ENCODE measurements at places on chromosomes 1 and 21.

DNA sequence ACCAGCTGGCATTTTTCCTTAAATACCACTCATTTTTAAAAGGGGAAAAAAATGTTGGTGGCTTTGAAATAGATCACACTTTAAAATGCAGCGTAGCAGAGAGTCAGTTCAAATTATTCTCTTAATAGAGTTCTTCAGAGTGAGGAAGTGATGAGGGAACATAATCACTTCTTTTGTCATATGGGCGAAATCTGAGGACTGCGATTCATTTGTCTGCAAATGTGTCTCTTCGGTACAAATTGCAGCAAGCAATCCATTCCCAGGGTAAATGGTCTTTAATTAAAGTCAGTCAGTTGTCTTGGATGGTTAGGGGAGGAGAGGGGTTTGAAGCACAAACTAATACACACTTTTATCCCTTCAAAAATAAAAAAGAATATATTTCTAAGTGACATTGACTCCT, 86.0 kb upstream of the SELENON start:
- DNase-seq = no peak

- DNase-seq = peak; percentile 26
Observed at GRCh38 chr1:117127795-117128194, 6.2 kb upstream of the TRIM45 start.

DNA sequence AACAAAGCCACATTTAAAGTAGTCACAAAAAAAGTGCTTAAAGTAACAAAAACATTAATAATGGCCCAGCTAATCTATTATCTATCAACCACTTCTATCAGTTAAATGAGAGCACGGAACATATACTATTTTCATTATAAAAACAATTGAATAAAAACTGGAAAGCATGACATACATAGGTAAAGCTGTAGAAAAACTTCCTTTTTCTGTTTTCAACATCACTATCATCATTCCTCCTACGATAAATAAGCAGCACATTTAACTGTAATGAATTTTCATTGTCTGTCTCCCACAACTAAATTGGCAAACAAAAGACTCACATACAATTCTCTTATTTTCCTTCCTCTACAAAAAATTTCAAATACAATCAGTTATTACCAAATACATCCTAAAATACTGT, 96.4 kb upstream of the DPH5 start:
- no peak for DNase-seq

DNA sequence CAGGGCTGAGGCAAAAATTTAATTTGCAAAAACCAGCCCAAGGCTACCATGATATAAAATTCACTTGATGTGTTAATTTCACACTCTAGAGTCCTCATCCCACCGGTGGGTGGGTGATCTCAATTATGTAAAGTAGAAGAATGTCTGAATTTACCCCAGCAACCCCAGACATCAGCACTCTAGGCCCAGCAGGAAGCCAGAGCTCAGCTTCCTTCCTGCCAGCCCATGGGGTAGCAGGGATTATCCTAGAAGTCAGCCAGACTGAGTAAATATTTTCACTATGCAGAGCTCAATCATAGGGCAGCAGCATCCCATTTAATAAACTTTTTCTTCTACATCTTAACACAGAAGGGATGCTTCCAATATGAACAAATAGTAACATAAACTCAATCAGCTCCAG, 71.0 kb downstream of the SIPA1L2 start:
- no peak for DNase-seq

DNA sequence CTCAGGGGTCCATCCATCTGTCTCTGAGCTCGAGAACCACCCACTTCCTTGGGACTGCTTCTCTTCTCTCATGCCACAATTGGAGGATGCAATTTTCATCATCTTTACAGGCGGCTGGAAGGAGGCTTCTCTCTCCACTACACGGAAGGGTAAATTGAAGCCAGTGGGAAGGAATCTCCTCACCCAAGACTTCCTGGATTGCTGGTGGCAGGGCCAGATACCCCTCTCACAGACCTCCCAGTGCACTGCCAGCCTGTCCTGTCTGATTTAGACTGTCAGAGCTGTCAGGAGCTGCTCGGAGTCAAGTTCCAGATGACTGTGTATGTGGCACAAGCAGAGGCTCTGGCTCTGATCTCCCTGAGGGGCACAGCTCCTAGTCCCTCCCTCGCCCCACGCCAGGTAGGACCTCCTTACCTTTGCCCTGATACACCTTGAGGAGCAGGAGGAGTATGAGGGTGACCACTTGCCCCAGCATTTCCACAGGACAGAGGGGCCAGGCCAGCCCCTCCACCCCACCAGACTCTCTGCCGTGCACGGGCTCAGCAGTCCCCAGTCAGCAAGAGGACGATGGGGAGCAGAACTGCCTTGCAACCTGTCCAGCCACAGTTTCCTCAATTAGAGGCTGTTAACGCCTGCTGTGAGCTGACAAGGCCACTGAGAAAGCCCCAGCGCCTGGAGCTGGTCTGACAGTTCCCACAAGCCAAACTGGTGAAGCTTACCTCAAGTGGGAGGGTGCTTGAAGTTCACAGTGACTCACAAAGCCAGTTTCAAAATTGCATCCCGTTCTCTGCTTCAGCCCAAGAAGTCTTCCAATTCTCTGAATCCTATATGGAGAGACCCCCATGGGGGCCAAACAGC, at the start of gene CD244:
CD244 (minus strand) TSS at position 685 of the 858 bp plus-strand sequence; CDS start at position 475, 210 bp downstream.
- peak; percentile 24 for DNase-seq

DNA sequence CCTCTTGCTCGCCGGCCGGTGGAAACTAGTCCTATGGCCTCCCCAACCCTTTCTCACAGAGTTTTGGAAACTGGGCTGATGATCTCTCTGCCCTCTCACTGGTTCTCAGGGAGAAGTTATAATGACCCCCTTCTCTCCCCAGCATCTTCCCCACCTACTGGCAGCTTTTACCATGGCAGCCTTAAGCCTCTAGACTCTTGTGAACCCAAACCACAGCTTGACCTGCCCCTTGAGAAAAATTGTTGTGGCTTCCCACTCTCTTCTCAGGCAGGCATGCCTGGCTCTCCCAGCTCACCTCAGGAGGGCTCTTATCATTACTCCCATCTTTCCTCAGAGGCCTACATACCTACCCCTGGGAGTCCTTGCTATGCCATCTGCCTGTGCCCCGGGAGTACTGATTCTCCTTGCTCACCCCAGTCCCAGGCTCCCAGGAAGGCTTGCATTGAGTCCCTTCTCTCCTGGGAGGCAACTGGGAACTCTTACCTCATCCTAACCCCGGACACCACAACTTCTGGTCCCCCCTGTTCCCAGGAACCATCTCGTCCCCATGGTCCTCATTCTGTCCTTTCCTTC, 1.6 kb downstream of the NSUN4 start:
- no peak for DNase-seq

- DNase-seq = no peak
Observed at GRCh38 chr1:204831186-204831585, 39.5 kb upstream of the NFASC start.

DNA sequence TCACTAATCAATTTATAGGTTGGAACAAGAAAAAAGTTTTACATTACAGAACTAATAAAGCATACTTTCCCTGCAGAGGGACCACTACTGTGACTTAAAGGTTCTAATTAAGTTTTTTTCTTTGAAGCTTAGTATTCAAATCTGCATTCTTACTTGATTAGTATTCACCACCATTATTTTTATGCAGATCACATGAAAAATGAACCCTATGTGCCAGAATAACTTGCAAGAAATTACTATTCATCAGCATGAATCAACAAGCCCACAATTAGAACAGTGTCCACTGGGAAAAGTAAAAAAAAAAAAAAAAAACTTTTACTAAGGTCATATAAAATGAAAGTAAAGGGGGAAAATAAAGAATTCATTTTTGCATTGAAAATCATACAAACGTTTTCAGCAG, 90.8 kb downstream of the SMYD3 start:
- DNase-seq = no peak

GRCh38 chr1:201795066-201795465, 33.9 kb upstream of the IPO9 start:
- DNase-seq = peak; percentile 40

DNA sequence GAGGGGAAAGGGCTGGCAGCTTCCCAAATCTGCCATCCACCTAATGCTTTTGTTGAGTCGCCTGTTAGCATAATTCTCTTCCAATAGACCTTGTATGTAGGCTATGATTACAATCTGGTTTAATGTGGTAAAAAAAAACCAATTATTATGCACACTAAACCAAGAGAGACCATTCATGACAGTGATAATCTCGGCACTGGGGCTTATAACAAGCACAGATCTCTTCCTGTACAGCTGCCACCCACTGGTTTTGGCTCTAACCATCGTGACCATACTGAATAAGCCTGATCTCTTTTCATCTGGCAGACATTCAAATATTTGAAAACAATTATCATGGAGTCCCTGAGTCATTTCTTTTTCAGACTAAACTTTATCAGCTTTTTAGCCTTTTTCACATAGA, 12.0 kb upstream of the SYT14 start:
- DNase-seq = no peak

DNA sequence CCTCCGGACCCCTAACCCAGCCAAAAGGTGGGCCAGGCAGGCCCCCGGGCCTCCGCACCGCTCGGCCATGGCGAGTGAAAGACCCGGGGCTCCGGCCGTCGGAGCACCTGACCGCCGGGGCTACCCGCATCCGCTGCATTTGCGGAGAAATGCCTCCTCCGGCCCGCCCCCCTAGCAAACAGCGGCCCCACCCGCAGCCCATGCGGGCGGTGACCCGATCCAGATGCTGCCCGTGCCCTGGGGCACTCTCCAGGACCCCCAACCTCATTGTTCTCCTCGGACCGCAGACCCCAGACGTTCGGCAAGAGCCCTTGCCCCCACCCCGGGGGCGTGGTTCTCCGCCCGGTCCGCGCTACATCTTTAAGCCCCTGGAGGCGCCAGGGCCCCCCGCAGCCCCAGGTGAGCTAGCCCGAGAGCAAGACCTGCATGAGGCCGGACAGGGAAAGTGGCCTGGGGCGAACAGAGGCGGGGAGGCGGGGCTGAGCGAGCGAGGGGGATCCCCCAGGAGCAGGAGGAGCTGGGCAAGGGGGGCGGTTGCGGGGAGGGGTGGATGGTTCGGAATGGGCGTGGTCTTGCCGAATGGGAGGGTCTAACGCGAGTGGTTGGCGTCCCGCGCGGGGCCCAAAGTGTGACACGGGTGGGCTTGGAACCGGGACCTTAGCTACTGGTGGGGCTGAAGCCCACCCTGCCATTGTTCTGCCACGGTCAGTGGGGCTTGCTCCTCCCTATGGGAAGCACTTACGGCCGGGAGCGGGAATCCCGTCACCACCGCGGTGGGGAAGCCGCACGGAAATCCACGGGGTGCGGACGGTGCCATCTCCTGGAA, 6.3 kb upstream of the CRYBG2 start:
- no peak for DNase-seq

DNA sequence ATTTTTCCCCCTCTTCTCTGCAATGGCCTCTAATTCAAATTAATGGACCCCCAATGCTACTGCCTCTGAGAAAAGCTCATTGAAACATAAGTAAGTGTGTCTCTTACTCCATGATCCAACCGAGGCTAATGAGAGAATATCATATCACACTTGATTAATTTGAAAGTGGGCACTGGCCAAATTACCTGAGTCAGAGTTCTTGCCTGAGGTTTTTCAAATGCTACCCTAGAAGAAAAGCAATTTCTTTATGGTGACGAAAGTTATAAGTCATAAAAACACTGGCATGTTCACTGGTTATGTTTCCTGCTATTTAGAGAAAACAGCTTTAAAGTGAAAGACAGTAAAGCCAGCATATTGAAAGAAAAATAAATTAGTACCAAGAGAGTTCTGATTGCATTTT, 368.8 kb upstream of the TMPRSS15 start:
- peak; percentile 14 for DNase-seq

- peak; percentile 35 for DNase-seq
Observed at GRCh38 chr1:152410599-152410998, 3.5 kb downstream of the CRNN start.

GRCh38 chr21:44962403-44962966, 22.7 kb downstream of the SLX9 start:
- DNase-seq = peak; percentile 77

DNA sequence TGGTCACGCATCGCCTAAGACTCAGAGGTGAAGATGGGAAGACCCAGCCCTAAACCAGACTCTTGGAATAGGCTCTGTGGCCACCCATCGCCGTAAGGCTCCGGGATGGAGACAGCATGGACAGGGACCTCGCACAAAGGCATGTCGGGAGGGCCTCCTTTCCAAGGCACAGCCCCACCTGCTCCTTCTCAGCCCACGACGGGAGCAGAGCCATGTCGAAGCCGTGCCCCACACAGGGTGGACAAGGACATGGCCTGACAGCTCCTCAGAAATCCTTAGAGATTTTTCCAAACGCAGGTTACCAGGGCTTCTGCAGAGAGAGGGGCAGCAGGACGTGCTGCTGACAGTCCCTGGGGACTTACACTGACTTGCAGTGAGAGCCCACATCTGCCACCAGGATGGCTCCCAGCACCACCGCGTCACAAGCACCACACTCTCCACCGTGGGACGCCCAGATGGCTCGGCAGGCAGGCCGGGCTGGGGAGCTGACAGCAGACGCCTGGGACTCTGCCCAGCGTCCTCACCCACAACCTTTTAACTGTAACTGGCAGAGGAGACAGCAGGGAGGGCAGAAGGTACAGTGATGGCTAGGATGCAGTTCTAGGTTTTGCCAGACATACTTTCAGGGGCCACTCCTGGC, 12.0 kb downstream of the SSU72 start:
- no peak for DNase-seq

DNA sequence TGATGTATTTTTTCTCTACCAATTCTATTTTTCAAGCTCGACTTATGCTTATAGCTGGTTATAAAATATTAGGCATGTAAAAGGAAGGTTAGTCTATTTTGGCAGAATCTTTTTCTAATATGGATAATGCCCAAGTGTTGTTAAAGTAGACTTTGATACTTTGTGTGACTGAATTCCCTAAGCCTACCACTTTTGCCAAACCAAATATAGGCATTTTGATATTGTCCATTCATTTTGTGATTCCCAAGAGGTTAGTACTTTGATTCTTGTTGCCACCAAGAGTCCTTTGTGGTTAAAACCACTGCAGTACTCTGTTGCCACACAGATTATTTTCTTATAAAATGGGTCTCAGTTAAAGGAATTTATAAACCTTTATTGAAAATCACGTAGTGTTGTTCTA, 4.2 kb downstream of the WDR3 start:
- DNase-seq = no peak

DNA sequence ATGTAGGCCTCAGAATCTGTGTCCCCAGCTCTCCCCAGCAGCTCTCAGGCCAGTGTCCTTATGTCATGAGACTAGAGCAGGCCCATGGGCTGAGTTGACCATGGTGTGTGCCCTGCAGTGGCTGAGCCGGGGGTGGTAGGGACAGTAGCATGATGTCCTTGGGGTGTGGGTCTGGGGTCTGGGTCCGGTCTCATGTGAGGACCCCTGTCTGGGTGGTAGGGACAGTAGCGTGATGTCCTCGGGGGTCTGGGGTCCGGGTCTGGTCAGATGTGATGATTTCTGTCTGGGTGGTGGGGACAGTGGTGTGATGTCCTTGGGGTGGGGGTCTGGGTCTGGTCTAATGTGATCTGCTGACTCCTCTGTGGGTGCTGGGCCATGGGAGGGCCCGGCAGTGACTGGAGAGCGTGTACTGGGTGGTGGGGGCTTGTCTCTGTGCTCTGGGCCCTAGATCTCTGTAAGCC, 64.5 kb downstream of the OBSCN start:
- no peak for DNase-seq

All from umbilical cord (tissue), 2 donors.